Mesendoderm (in vitro differentiated cells): ENCODE measurements at places on chromosomes 5 and 9.

- DNase-seq, result peak; percentile 64
These were observed 399.0 kb downstream of the MED10 start for GRCh38 chr5:5979377-5979760.

DNA sequence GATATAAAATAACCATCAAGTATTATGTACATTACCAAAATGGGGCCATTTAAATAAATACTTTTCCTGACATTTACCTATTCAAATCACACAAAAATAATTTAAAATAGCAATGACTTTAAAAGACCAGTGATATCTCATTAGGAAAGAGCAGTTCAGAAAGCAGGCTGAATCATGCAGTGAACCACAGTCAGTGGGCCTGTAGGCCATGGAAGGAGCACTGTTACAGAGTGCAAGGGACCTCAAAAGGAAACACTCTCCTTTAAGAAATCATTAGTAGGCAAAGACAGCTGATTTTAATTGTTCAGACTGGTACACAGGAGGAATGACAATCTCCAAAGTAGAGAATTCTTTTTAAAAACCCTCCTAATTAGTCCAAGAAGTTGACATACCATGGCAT lies 283.5 kb upstream of the EFNA5 start:
- no peak for DNase-seq

DNA sequence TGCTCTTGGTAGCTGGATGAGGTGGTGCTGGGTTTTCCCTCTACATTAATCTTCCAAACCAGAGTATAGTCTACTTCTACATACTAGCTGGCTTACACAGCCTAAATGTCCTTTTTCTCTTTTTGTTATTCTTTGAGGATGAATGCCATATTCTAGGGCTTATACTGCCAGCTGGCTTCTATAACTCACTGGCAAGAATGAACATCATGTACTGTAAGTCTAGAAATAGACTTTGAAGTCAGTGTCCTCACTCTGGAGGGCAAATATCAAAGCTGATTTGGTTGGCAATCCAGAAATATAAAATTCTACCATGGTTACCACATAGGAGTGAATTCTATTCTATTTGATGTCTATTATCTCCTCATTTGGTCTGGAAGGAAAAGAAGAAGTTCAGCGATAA lies 251.7 kb upstream of the TYRP1 start:
- DNase-seq, result no peak

- DNase-seq, result no peak
These were observed 27.7 kb downstream of the CAMK4 start for GRCh38 chr5:111251921-111252320.

DNA sequence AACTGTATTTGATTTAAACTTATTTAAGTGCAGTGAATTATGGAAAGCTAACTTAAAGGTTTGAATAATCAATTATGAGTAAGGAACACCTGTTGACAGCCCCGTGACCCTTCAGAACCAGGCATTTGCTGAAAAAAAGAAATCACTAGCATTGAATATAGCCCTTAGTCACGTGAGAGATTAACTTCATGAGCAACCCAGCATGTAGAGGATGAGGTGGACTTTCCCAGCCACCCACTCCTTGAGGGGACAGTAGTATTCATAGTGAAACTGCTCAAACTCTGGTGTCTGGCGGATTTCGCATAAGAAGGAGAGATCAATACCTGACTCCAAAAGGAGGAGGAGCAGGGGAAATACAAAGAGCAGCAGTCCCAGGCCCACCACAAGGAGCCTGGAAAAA lies 184.8 kb upstream of the RASEF start:
- no peak for DNase-seq

GRCh38 chr9:100430286-100430940 lies 3.5 kb downstream of the MSANTD3 start:
- DNase-seq, result no peak

DNA sequence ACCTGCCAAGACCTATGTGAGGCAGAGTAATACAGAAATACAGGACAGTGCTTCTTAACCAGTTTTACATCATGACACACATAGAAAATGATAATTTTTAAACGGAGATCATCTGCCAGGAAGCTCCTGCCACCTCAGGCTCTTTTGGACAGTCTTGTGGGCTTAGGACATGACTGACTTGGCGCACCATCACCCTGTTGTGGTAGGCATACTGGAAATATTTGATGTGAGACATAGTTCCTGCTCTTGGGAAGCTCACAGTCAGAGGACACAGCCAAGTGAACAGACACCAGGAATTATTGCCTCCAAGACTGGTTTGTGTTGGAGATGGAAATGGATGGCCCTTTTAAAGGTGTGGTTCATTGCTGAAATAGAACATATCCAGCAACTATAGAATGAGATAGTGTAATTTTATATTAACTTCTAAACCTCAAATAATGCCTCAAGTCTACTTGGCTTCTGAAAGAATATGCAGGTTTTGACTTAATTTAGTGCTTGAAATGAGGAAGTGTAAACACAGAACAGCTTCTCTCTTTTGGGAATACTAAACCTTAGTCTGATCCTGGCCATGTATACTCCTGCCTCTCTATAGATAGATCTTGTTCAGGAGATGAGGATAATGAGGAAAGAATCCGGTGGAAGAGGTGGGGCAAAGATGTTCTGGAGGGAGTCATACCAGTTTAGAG lies 19.7 kb downstream of the CPEB4 start:
- DNase-seq, result no peak

DNA sequence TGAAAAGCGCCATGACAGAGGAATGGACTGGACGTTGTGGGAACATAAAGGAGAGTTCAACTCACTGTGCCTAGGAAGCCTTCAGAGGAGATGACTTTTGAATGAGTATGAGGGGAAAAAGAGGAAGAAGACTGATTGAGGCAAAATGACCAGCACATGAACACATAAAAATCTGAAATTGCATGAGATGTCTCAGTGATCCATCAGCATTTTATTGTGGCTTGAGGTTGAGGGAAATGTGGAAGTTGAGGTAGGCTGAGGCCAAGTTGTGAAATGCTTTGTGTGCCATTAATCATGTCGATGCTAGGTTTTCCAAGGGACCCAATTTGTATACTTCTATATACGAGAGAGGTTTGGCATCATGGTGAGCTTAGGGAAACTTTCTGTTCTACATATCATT lies 140.9 kb upstream of the TLX3 start:
- DNase-seq, result no peak

- DNase-seq, result peak; percentile 67
These were observed 246.0 kb downstream of the ENC1 start for GRCh38 chr5:74394528-74394915.

DNA sequence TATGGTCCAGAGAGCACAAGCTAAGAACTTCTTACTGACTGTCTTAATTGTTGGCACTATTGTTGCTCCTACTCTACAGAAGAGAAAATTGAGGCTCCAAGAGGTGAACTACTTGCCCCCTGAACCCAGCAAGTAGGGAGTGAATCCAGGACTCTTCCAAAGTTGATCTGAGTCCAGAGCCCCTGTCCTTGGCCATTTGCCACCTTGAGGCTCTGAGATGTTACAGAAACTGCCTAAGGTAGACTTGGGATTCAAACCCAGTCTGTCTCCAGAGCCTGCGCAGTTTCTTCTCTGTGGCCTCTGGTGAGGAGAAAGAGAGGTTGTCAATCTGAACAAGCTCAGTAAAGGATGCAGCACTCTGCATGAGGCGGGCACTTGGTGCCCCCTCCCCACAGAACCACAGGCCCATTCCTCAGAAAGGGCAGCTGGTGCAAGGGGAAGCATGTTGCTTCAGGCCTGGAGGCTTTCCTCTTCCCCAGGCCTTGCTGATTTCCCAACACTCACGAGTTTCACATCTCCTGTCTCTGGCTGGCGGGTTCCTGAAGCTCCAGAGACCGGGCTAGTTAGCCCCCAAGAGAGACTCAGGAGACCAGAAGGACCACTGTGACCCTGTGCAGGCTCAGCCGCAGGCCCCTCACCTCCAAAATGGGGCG lies 2.9 kb upstream of the LCP2 start:
- no peak for DNase-seq

- DNase-seq, result no peak
These were observed 24.5 kb upstream of the IDNK start for GRCh38 chr9:83598487-83598886.

GRCh38 chr5:159453209-159453608 lies 122.9 kb upstream of the IL12B start:
- DNase-seq, result no peak

DNA sequence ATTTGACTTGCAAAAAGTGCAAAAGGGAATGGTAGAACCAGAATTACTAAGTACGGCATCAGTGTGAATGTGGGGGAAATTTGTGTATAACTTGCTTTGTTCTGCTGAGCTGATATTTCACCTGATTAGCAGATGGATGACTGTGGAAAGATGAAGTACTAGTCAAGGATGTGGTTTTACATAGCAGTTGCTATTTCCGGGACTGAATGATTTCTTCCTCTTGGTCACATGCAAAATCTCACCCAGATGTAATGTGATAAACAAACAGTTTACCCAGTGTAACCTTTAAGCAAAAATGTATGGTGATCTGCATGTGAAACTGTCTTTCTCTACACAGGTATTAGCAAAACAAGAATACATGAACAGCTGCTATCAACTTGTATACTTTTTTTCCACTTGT lies 46.1 kb downstream of the DCP2 start:
- no peak for DNase-seq

GRCh38 chr9:107740088-107740980 lies 250.8 kb upstream of the KLF4 start:
- no peak for DNase-seq

GRCh38 chr5:134051305-134051704 lies 46.5 kb upstream of the VDAC1 start:
- no peak for DNase-seq
